Stimulated activated CD4-positive, alpha-beta T cell treated with anti-CD3 and anti-CD28 coated beads, TNF-alpha, amount 100 ng/mL, for 24 hours (primary cell): ENCODE measurements at places on chromosomes 6 and 20.

GRCh38 chr6:2179950-2180349 lies 65.5 kb downstream of the GMDS start:
- no peak for DNase-seq

- DNase-seq, result no peak
Measured at GRCh38 chr6:24680582-24680981, 13.7 kb downstream of the ACOT13 start.

- no peak for DNase-seq
Measured at GRCh38 chr6:139448051-139448649, 73.7 kb upstream of the CITED2 start.

DNA sequence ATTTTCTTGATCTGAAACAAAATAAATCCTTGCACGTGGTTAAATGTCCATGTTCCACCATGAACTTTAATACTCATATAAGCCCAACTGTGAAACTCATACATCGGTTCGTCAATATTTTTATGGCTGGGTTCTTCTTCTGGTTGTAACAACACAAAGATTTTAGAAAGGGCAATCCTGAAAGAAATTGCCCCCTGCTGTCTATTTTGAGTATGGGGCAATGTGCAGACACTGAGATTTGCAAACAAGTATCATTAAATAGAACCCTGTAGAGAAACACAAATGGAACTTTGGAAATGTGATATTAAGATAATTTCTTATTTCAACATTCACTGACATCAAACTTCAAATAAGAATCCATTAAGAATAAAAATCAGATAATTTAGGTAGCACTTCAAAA lies 80.2 kb upstream of the PHACTR1 start:
- no peak for DNase-seq

GRCh38 chr20:57260934-57261333 lies 5.5 kb downstream of the BMP7 start:
- DNase-seq, result no peak
